ENCODE measurements at places on chromosomes 4 and X.

DNA sequence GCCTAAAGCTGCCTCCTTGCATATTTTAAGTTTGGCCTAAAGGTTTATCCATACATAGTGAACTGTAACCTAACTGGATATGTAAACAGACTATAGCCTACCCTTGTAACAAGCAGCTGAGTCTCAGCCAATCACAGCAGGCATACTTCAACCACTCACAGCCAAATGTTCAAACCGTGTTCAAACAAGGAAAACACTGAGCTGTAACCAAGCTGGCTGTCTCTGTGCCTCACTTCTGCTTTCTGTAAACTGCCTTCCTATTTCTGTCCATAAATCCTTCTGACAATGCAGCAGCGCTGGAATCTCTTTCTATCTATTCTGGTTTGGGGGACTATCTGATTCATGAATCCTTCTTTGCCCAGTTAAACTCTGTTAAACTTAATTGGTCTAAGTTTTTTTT, 16.4 kb downstream of the DSPP start:
- no peak for DNase-seq

GRCh38 chr4:152045449-152045806, 284.6 kb upstream of the GATB start:
- DNase-seq: no peak

GRCh38 chrX:23898412-23898959, 9.3 kb downstream of the APOO start:
- no peak for DNase-seq

DNA sequence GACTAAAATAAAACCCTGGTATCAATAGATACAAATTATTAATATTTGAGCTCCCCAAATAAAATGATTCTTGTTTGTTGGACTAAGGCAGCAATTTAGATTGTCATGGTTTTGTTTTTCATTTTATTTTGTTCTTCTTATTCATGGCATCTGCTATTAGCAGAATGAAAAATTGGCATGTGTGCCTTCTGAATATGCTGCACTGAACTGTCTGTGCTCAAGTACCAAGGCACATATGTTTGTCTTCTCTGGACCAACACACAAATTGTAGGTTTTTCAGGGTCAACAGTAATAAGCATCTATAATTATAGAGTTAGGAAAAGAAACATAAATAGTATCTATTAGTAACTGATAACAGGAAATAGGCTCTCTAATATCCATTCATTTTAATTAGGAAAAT, 121.1 kb downstream of the BANK1 start:
- no peak for DNase-seq

DNA sequence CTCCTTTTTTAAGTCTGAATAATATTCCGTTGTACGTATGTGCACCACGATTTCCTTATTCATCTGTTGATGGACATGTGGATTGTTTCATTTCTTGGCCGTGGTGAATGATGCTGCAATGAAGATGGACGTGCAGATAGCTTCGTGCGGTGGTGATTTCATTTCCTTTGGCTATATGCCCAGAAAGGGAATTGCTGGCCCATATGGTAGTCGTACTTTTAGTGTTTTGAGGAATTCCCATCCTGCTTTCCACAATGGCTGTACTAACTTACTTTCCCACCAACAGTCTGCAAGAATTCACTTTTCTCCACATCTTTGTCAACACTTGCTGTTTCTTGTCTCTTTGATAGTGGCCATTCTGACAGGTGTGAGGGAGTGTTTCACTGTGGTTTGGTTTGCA, 12.8 kb downstream of the ZFP42 start:
- DNase-seq: peak; percentile 31

DNA sequence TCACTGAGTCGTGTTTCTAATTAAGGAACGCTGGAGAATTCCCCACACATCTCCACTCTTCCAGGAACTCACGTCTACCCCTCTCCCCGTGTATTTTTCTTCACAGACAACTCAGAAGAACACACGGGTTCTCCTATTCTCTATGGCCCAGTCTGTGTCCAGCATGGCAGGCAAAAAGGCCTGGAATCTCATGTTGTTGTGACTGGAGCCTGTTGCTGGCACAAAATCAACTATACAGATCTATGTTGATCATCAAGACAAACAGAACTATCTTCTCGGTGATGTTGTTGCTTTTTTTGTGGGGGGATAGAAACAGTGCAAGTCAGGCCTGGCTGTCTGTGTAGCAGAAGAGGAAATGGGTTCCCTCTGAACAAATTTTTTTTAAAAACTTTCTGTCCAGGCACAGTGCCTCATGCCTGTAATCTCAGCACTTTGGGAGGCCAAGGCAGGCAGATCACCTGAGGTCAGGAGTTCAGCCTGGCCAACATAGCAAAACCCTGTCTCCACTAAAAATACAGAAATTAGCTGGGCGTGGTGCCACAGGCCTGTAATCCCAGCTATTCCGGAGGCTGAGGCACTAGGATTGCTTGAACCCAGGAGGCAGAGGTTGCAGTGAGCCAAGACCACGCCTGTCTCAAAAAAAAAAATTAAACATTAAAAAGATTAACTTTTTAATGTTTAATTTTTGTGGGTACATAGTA, 50.5 kb upstream of the CBR4 start:
- DNase-seq: no peak

- no peak for DNase-seq
Observed at GRCh38 chr4:80134936-80135701, 62.1 kb upstream of the ANTXR2 start.

- DNase-seq: peak; percentile 67
Observed at GRCh38 chr4:22389240-22389870, 126.5 kb downstream of the ADGRA3 start.

DNA sequence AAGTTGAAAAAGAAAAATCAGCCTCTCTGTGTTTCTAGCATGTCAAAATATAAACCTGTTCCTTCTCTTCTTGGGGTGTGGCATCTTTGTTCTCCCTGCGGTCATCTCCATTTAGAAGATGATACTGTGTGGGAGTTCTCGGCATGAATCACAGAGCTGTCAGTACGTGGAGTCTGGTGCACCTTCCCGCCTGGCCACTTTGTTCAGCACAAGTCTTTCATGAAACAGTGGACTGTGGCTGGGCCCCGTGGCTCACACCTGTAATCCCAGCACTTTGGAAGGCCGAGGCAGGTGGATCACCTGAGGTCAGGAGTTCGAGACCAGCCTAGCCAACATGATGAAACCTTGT, 166.5 kb downstream of the MAML3 start:
- DNase-seq: no peak

GRCh38 chrX:136157187-136157586, 9.9 kb downstream of the FHL1 start:
- DNase-seq: no peak

DNA sequence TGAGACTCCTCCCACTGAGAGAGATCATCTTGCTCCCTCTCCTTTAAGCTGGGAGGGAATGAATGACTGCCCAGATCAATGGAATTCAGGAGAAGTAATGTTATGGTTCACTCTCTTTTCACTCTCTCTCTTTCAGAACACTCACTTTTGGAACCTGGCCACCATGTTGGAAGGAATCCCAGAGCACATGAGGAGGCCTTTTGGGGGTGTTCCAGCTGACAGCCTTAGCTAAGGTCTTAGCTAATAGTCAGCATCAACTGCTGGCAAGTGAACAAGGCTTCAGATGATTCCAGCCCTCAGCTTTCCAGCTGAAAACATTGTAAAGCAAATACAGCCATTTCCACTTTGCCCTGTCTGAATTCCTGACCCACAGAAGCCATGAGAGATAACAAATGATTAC, 124.0 kb upstream of the CLNK start:
- peak; percentile 81 for DNase-seq

GRCh38 chrX:150547375-150548115, 20.9 kb upstream of the MTM1 start:
- DNase-seq: no peak

DNA sequence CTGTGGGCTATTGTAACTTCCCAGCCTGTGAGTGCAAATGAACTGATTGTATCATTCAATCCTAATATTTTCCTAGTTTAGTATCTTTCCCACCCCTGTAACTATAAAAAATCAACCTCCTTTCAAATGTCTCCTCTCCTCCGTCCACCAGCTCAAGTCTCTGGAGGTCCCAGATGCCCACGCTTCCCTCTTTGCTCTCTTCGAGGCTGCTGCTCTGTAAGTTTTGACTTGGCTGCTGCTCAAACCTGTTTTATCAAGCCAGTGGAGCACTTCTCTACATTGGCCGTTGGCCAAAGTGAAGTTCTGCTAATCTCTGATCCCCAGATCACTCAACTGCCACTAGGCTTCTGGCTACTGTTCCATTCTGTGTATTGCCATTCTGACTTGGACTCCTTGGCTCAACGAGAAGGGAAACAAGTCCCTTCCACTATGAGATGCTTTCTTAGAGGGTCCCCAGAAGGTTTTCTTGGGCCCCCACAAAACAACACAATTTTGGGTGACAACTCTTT, 60.7 kb upstream of the RAPGEF2 start:
- no peak for DNase-seq

- DNase-seq: no peak
Observed at GRCh38 chr4:177640864-177641263, 198.6 kb upstream of the AGA start.

DNA sequence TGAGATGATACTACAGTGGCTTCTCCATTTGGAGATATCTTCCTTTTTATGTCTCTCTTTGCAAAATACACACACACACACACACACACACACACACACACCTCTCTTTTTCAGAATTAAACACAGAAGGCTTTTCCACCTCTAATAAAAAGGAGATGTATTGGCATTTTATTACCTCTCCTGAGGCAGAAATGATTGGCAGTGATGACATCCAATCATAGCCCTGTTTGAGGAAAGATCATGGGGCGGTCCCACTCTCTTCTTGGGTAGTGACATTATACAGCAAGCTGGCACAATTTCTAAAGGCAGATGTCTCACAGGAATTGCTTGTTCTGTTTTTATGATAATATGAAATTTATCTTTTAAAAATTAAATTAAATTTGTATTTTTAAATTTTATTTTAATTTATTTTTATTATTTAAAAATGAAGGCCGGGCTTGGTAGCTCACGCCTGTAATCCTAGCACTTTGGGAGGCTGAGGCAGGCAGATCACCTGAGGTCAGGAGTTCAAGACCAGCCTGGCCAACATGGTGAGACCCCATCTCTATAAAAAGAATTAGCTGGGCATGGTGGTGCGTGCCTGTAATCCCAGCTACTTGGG, 15.6 kb downstream of the CHRNA9 start:
- no peak for DNase-seq

DNA sequence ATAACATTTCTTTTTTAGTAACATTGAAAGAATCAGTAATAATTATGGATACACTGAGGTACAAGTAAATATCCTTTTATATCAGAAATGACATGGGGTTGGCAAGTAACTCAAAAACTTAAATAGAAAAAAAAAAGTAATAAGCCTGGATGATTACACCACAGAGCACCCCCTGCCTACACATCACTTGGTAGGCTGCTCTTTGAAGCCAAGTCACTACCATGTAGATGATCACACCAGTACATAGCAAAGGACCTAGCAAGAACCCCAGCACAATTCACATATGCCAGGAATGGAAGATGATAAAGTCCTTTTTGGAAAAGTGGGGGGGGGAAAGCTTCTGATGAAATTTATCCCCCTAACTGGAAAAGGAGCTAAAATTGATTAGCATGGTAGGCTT, 56.9 kb downstream of the METTL14 start:
- no peak for DNase-seq

- DNase-seq: no peak
Observed at GRCh38 chrX:9062641-9063040, 28.7 kb upstream of the FAM9B start.

DNA sequence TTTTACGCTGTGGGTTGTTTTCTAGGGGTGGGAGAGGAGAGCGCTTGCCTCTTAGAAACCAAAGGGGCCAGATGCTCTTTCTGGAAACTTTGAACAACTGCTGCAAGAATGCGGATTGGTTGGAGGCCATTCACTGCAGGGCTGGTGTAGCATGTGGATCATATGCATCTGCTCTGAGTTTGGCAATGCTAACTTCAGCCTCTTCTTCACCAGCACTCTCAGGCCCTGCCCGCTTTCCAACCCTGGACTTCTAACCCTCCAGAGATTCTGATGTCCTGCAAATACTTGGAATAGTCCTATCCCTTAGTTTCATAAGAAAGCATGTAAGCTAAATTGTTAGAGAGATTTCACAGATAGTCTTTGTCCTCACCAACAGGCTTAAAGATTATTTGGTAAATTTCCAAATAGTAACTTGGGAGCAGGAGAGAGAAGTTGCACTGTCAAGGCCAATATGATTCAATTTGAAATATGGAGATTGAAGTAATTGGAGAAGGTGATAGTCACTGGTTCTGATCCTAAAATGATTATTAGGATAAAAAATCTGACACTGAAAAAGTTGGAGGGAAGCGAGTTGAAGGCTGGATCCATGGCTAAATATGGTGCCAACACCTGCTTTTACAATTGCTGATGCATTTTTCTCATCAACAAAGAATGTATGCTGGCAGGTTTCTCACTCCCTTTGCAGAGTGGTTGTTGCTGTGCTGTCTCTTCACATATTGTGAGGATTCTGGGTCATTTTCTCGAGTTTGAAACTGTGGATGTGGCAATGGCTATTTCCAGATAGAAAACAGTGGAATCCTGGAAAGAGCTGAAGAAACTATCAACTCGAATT, 210.4 kb downstream of the PTTG2 start:
- no peak for DNase-seq

DNA sequence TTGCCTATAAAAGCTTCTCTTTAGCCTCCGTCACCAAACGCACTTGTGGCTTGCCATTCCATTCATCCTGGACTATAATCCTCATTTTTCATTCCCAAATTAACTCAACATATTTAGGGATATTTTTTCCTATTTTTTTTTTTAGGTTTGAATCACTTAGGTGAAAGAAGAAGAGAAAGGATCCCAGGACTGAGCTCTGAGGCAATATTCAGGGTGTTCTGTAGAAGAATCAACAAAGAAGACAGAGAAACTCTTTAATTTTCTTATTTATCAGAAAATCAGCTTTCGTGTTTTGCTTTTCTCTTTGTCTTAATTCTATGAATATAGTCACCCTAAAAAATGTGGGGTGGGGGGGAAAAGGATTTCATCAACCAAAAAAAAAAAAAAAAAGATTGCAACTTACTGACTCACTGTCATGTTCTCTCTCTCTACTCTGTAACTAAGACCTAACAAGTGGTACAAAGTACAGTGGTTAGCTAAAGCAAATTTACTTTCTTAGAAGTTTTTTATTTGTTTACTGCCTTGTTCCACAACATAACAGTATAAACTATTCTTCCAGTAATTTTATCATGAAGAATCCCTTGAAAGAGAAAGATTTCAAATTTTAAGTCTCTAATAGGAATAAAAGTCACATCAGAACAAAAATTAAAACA, 272.0 kb downstream of the DHX15 start:
- no peak for DNase-seq

All from stromal cell of bone marrow (primary cell).